ENCODE measurements at places on chromosomes 2 and 18. TPM values are rescaled to one million over a fixed set of nuclear protein-coding genes. Genes with fewer than 3 reads are reported as not detected.
A peak's percentile ranks its signal among the peaks of the same experiment; 100 is the strongest.

Gene CD302
- total RNA-seq: 141 TPM

Gene HNMT
- total RNA-seq: 174 TPM

Gene AQP4
- total RNA-seq: 0.32 TPM

Gene PRKAG3
- not detected for total RNA-seq

Gene C18orf54
- total RNA-seq: 2.3 TPM

DNA sequence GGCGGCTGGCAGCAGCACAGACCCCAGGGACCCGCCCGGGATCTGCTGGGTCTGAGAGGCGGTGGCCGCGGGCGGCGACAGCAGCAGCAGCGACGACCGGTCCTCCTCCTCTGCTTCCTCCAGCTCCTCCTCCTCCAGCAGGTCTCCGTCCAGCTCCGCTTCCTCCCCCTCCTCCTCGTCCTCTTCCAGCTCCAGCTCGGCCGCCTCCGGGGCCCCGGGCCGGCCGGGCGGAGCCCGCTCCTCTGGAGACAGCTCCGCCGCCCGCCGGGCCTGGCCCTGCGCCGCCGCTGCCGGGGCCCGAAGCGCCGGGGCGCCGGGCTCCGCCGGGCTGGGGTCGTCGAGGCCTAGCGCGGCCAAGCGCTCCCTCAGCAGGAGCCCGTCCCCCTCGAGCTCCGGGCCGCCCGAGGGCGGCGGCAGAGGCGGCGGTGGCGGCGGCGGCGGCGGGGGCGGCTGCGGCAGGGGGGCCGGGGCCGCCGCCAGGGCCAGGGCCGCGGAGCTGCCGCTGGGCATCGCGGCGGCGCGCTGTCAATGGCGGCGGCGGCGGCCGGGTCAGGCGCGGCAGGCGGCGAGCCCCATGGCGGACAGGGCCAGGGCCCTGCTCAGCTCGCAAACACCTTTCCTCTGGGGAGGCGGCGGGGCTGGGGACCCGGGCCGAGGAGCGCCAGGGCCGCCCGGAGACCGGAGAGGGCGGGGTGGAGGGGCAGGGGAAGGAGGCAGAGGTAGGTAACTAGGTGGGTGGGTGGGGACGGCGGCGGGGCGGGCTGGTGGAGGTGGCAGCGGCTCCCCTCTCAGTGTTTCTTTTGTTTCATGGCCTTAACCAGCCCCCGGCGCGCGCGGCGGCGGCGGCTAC, 445 bp downstream of the MEX3C start:
- peak; percentile 64 for DNase-seq

- no peak for DNase-seq
Observed at GRCh38 chr18:14941792-14942191, 193.8 kb downstream of the ANKRD30B start.

DNA sequence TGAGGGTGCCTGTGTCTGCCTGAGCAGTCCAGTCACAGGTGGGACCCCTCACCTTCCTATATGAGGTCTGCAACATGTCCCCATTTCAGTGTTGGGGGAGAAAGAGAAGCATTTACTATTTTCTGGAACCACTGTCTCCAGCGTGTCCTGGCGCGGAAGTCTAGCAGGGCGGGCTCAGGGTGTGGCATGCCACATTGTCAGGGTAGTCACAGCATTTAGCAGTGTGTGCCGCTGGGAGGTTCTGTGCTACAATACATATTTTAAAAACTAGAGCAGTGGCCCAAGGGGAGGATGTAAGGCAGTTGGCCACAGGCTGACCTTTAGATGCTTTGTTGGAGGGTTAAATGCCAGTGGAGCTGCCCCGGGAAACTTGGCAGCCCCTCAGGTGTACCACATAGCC, 12.5 kb downstream of the UBE2F start:
- DNase-seq: no peak

GRCh38 chr2:28583899-28584553, 88.2 kb downstream of the PLB1 start:
- no peak for DNase-seq

- no peak for DNase-seq
Observed at GRCh38 chr2:138718405-138718804, 61.8 kb downstream of the NXPH2 start.

- peak; percentile 76 for DNase-seq
Observed at GRCh38 chr2:20551260-20551944, 99.5 kb downstream of the HS1BP3 start.

GRCh38 chr2:81853341-81853740, 1548.8 kb upstream of the LRRTM1 start:
- no peak for DNase-seq

DNA sequence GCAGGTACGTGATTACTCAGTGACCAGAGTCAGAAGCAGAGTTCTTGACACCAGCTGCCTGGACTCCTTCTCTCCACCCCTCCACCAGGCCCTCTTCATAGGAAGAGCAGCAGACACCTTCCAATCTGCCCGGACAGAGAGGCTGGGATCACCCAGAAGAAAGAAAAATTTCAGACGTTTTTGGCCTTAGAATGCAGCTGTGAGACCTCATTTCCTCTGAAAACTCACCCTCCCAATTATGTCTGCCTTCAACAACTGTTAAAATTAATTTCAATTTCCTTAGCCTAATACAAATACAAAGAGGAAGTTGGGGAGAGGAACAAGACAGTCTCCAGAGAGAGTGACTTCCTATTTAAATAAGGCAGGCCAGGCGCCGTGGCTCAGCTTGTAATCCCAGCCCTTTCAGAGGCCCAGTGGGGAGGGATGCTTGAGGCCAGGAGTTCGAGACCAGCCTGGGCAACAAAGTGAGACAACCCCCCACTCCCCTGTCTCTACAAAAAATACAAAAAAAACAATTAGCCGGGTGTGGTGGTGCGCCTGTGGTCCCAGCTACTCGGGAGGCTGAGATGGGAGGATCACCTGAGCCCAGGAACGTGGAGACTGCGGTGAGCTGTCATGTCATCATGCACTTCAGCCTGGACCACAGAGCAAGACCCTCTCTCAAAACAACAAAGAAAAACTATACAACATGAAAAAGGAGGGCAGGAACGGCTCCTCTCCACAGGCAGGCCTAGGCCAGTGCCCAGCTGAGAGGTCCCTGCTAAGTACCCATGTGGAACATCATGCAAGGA, 1.6 kb downstream of the SLC66A2 start:
- DNase-seq: peak; percentile 47

DNA sequence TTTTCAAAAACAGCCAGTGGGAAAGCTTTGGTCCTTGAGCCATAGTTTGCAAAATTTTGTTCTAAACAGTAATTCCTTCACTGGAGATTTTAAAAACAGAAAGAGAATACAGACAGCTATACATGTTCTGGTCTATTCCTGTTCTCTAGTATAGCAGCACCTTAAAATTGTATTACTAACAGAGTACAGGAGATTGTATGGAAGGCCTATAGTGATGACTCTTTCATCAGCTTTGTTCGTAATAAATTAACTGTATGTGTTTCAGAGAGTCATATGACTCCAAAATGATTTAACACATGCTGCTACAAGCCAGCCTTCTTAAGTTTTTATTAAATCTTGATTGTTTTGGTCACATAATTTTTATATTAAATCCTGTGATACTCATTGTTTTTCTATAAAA, 1124.6 kb upstream of the FAM98A start:
- DNase-seq: no peak

- no peak for DNase-seq
Observed at GRCh38 chr2:61770298-61770697, 83.6 kb downstream of the FAM161A start.

DNA sequence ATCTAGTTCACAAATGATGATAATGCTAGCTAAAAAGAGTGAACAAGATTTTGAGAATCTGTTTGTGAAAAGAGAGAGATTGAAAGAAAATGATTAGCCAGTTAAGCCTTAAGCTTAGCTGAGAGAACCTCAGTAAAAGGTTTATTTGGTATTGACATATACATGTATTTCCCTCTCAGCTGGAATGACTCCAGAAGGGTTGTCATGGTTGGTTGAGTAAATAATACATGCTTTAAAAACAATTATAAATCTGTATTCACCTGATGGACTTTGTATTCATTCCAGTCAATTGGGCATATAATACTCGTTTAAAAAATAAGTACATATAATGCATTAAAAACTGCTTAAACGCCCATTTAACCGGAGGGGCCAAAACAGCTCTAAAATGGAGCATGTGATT, 181.4 kb downstream of the GRB14 start:
- no peak for DNase-seq

DNA sequence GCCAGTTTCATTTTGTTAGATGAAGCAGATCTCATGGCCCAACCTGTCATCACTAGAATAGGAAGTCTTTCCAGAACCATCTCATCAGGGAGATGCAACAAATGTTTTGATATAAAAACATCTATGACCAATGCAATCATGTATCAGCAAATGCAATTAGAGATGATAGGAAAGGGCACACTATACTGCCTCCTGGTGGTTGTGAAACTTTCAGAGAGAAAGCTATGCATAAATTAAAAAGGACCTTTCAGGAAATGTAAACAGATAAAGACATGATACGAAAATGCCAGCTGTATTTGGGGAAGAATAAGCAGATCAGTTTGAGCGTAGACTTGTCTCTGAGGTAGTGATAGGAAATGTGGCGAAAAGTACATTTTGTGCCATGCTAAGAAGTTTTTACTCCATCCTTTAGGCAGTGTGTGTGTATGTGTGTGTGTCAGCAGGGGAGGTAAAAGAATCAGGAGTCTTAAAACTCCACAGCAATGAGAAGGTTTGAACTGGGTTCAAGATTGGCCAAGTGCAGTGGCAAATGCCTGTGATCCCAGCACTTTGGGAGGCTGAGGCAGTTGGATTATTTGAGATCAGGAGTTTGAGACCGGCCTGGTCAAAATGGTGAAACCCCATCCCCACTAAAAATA, 479.3 kb downstream of the CPS1 start:
- no peak for DNase-seq

GRCh38 chr2:159961451-159961850, 101.0 kb downstream of the PLA2R1 start:
- no peak for DNase-seq

Data from breast epithelium (tissue), 4 donors.